ENCODE measurements at places on chromosomes 16 and 17.

GRCh38 chr17:15398736-15399331, 57.4 kb upstream of the TEKT3 start:
- no peak for DNase-seq

GRCh38 chr16:89749637-89750036, 28.3 kb downstream of the ZNF276 start:
- no peak for DNase-seq

GRCh38 chr16:69917311-69917710, 33.8 kb upstream of the CLEC18A start:
- no peak for DNase-seq

- no peak for DNase-seq
Observed at GRCh38 chr17:42804918-42805367, 6.3 kb downstream of the CNTD1 start.

GRCh38 chr17:63881935-63882601, at the start of gene GH2:
Gene GH2, minus strand, starts transcription at chr17:63881944. Its CDS starts 143 bp downstream, at chr17:63881801.
- DNase-seq = peak; percentile 68

DNA sequence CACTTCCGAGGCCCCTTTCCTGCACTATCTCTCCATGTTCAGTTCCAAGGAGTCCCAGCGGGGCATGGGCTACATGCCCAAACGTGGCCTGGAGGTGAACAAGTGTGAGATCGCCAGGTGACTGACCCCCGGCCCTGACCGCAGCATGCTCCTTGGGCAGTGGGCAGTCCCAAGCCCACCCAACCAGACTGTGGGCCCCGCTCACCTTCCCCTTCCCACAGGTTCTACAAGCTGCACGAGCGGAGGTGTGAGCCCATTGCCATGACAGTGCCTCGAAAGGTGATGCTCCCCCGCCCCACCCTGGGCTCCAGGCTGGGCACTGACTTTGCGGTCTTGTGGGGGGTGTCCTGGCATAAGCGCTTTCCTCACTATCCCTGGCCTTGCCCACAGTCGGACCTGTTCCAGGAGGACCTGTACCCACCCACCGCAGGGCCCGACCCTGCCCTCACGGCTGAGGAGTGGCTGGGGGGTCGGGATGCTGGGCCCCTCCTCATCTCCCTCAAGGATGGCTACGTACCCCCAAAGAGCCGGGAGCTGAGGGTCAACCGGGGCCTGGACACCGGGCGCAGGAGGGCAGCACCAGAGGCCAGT, 4.7 kb downstream of the CORO1A start:
- no peak for DNase-seq

DNA sequence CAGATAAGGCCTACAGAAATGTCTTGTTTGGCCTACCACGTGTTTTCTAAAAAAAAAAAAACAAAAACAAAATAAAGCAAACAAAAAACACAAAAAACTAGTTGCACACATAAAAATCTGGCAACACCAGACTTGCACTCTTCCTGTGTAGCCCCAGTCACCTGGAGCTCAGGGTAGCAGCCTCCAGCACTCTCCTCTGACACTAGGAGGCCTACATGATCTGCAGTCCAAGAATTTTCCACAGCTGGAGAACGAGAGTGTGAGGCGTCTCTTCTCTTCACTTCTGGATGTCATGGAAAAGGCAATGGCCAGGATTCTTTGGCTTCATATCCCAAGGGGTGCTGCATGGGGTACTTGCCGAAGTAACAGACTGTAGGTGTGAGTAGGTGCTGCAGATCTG, 310.2 kb upstream of the SALL1 start:
- DNase-seq = no peak

- no peak for DNase-seq
Observed at GRCh38 chr17:44387804-44388203, 1.6 kb downstream of the ITGA2B start.

DNA sequence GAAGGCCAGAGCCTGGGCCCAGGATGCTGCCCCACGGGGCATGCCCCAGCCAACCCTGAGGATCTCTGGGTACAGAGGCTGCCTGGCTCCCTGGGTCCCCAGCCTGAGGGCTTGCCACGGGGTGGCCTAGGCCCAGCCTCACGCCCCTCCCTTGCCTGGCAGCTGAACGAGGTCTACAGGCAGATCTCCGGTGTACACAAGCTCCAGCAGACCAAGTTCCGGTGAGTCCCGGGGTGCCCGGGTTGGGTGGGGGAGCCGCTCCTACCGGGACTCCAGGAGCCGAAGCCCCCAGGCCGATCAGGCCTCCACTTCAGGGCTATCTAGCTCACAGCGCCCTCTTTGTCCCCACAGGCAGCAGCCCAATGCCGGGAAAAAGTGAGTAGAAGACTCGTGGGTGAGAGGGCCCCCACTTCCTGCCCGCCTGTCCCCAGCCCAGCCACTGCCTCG, 19.4 kb downstream of the ITGB4 start:
- DNase-seq = no peak

DNA sequence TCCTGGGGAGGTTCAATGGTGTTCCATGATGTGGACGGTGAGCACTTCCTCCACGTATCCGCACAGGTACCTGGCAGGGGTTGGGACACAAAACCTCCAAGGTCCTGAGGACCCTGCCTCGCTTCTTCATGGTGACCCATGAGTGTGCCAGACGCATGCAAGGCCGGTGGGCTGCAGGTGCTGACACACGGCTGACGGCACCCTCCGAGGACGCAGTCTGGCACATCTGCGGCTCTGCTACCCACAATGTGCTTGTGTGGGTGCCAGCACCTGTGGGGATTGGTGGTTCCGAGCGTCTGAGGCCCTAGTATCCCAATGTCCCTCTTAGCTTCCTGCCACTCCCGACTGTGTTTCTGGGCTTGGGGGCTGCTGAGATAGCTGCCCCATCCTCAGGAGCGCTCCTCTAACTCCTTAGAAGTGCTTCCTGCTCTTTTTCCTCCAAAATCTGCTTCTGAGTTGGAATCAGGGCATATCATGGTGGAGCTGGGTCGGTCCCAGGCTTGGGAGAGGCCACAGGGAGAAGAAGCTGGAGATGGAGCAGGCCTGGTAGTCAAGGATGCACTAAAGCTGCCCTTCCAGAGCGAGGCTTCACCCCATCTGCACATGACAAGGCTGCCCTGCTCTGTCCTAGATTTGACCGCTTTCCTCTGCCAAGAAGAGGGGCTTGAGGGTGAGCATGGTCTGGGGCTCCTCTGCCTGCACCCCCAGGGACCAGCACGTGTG, 1.6 kb downstream of the CYGB start:
- no peak for DNase-seq

GRCh38 chr16:70252355-70252988, 732 bp upstream of the EXOSC6 start:
- peak; percentile 71 for DNase-seq

DNA sequence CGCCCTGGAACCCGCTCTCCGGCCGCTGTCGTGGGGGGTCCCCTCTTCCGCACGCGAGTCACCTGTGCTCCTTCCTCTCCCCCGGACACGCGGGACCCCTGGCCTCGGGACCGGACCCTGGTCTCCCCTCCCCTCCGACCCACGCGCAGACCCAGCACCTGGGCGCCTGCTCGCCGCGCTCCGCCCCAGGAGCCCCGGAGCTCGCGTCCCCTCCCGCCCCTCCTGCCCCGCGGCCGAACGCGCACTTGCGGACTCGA, 762 bp downstream of the RAB40B start:
- DNase-seq = no peak

GRCh38 chr16:73949574-73950320, 346.9 kb upstream of the PSMD7 start:
- DNase-seq = no peak

- DNase-seq = no peak
Observed at GRCh38 chr17:70286391-70286790, 117.1 kb downstream of the KCNJ2 start.

GRCh38 chr16:13926891-13927290, 6.9 kb downstream of the ERCC4 start:
- DNase-seq = no peak

DNA sequence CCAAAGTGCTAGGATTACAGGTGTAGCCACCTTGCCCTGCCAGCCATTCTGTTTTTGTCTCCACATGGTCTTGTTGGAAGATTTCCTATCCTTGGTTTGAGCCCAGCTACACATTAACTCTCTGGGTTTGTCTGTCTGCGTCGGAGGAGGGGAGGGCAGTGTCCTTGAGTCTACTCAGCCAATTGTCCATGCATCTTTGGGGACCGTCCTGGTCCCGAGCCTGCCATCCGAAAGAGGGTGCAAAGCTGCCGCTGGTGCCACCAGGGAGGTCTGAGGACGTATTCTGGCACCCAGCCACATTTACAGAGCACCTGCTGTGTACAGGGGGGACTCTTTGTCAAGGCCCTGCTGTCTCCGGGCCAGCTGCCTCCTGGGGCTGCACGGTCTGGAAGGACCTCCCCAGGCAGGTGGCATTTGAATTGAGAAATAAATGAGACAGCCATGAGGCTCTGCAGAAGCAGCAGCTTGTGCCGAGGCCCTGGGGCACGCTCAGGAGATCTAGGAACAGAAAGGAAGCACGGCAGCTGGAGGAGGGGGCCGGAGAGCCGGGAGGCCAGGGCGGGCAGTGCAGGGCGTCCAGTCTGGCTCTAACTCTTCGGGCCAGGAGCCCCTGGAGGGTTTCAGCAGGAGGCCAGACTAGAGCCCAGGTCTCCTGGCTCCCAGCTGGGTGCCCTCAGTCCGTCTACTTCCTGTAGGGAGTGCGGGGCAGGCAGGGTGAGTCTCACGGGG, 1.5 kb downstream of the CYBA start:
- peak; percentile 19 for DNase-seq
